ENCODE measurements at places on chromosomes 7 and 10.

GRCh38 chr7:27870595-27870994 lies 130.6 kb downstream of the TAX1BP1 start:
- DNase-seq, result no peak

GRCh38 chr10:13730306-13730652 lies 143.5 kb downstream of the PRPF18 start:
- no peak for DNase-seq

GRCh38 chr10:52869864-52870263 lies 97.3 kb upstream of the MBL2 start:
- DNase-seq, result no peak

DNA sequence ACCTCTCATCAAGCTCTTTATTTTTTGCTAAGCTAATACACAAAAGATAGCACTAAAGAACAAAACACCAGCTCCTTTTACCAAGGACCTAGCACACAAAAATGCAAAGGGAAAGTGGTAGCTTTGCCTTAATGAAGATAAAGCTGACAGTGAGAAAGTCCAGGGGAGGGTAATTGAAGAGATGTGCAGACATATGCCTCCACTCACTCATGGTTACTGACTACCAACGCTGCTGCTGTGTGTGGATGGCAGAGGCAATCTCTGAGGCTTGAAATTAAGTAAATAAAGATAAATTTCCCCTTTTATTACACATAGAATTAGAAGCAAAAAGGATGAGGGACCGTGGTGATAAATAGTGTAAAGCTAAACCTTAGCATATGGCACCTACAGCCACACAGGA lies 87.0 kb downstream of the HGF start:
- DNase-seq, result no peak
